Activated naive CD4-positive, alpha-beta T cell treated with anti-CD3 and anti-CD28 coated beads, Interleukin-2, amount 50 U/mL, for 16 hours (primary cell): ENCODE measurements at places on chromosomes 16 and 17.
A peak's percentile ranks its signal among the peaks of the same experiment; 100 is the strongest.

DNA sequence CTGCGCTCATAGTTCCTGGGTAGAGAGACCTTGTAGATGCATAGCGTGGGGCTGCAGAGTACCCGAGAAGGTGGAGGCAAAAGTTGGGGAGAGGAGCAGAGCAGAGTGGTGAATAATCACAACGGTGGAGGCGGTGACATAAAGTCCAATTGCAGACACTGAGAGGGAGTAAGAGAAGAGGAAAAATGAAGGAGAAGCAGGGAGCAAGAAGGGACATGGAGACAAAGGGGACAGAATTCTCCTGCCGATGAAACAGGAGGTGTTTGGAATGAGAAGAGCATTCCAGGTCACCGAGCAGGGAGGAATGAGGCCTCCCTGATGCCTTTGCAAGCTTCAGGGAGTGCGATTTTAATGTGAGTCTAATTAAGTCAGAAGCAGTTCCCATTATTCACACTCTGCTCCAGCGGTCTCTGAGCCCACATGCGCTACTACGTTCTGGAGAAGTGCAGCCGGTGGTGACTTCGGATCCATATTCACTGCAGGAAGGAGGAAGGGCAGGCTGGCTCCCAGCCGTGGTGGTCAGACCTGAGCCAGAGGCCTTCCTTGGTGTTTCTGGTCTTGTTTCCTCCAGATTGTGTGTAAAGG lies 108.0 kb upstream of the DNAH9 start:
- no peak for DNase-seq

DNA sequence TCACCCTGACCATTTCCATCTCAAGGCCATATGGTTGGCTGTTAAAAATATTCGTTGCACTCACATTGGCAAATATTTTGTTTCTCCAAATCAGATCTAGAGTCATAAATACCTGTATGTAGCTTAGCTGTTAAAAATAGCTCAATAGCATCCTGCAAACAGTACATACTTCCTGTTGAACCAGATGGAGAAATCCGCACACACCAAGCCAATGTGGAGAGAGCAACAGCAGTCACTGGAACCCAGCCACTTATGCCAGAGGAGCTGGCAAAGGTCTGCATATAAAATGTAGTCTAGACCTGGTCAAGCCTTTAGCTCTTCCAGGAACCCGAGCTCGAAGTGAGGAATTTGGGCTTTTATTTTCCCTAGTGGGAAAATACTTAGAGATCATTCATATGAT lies 146.4 kb upstream of the KCNJ16 start:
- DNase-seq: no peak

DNA sequence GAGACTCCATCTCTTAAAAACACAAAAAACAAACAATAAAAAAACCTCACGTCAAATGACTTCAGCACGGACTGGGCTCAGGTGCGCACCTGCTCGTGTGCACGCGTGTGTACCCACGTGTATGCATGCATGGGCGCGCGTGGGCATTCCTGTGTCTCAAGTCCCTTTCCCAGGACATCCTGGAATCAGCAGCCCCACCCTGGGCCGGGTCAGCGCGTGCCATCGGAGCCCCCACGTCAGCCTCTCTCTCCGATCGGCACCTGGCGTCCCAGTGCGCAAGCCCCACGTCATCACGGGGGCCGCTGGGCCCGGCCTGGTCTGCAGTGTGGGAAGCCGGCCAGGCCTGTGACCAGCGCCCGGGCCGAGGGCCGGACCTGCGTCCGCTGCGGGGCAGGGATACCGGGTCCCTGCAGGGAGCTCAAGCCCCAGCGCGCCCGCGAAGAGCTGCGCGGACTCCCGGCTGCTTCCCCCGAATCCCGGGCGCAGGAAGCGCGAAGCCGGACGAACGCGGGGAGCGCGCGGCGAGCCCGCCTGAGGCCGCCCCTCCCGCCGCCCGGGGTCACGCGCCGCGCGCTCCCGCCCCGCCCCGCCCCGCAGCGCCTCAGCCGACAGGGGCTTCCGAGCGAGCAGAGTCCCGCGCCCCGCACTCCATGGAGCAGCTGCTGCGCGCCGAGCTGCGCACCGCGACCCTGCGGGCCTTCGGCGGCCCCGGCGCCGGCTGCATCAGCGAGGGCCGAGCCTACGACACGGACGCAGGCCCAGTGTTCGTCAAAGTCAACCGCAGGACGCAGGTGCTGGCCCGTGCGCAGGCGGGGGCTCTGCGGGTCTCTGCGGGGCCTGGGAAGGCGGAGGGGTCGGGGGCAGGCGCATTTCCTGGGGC lies at the start of gene FN3K:
FN3K (plus strand) TSS at position 629 of the 880 bp plus-strand sequence; CDS start at position 651, 22 bp downstream.
- peak; percentile 46 for DNase-seq

GRCh38 chr16:90022209-90023077 lies 3.2 kb upstream of the DBNDD1 start:
- DNase-seq: peak; percentile 80

DNA sequence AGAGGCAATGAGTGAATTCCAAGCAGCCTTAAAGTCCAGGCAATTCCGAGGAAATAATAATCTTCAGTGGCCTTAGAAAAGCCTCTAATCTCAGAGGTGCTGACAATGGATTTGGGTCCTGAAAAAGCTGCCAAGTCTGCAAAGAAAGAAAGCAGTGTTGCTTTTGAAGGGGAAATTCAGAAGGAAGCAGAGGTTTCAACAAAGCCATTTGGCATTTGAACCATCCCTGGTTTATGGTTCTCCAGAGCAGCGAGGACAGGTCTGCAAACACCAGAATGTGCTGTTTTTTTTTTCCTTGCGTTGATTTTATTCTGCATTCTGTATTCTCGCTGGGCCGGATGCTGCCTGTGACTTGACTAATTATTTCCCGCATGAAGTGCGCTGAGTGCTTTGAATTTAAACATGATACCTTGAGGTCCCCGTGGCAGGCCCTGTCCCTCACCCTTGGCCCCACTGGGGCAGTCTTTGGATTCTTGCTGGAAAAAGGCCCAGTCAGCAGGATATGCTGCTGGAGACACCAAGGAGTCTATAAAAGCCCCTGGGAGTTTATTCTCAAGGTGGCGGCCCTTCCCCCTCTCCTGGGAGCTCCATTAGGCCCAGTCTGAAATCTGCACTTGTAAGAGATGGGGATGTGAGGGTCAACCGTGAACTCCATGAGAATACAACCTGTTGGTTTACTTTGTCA lies 338.3 kb downstream of the HAPSTR1 start:
- no peak for DNase-seq
